Activated CD4-positive, alpha-beta T cell treated with anti-CD3 and anti-CD28 coated beads, Interleukin-2, amount 50 U/mL, for 48 hours (primary cell): ENCODE measurements at places on chromosomes 4 and X.

DNA sequence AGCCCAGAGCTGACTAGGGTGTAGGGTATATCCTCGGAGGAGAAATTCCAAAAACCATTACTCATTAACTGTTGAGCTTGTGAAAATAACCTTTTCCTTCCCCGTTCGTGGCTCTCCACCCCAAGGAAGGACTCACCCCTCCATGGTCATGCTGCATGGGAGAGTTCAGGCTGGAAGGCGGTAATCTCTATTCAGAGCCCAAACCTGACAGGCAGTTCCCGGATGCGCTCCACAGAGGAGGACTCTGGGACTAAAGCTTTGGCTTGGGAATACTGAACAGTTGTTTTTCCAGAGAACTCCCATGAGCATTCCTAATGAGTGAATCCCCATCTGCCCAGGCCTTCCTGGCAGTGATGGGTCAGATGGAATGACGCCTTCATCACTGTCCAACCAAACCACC lies 125.4 kb downstream of the BCOR start:
- no peak for DNase-seq

- DNase-seq, result no peak
Measured at GRCh38 chrX:96563646-96564045, 121.0 kb upstream of the DIAPH2 start.

GRCh38 chrX:111151764-111152163 lies 55.8 kb downstream of the PAK3 start:
- DNase-seq, result no peak

DNA sequence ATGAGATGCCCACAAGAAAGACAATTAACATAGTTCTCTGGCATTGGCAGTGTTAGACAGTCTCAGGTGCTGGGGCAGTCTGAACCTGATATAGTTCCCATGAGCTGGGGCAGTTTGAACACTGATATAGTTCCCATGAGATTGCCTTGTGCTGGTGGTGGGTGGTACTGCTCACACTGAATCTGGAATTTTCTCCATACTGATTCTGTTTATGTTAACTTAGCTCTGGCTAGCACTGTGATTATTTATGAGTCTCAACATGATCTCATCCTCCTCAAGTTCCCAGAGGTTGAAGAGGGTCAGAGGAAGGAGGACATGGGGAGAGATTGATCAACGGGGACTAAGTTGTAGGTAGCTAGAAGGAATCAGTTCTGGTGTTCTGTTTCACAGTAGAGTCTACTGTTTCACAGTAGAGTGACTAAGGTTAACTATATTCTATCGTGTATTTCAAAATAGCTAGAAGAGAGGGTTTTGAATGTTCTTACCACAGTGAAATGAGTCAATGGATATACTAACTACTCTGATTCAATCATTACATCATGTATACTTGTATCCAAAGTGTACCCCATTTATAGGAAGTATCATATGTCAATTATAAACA lies 379.9 kb downstream of the ADAM29 start:
- no peak for DNase-seq

DNA sequence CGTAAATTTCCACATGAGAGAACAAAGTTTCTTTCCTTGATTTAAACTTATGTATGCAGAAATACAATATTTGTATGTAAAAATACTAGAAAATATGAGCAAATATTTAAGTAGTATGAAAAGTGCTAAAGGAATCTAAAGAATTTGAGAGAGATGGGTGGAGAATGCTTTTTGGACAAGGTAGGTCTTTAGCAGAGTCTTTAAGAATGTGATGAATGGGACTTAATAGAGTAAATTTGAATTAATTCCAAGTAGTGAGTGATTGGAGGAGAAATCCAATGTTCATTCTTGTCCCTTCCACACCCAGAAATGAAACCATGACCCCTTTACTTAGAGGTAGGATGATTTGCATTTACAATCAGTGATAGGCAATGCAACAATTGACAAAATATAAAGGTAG lies 570.9 kb upstream of the ZFP42 start:
- DNase-seq, result no peak

GRCh38 chr4:52638717-52639116 lies 20.4 kb downstream of the USP46 start:
- DNase-seq, result no peak

DNA sequence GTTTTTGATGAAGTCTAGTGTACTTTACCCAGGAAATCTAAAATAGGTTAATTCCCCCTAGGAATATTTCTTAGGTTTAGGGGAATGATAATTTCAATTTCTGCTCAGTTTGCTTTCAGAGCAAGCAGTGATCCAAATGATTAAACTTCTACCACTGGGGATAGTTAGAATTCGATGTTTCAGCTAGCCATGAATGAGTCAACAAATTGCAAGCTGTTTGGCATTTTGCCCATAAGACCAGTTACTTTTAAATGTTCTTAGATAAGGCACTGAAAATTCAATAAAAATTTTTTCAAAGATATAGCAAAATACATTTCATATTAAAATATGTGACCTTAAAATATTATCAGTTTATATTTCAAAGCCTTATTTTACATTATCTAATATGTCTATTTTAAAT lies 993.6 kb downstream of the ARAP2 start:
- no peak for DNase-seq

DNA sequence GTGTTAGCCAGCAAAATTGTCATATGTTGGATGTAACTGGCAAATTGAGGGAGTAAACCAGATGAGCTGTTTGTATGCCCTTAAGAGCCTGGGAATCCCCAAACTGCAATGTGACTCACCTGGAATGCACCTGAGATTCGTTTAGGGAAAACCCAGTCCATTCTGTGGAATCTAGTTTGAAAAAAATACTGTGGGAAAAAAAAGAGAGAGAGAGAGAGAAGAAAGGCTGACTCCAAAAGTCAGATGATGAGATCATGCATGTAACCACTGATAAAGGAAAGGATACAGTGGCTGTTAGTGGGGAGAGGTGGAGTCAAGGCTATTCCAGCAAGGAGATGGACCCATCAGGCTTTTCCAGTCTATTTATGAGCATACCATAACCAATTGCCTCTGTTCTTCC lies 48.5 kb downstream of the SLC9A7 start:
- no peak for DNase-seq

- DNase-seq, result no peak
Measured at GRCh38 chrX:17594693-17595092, 142.6 kb upstream of the SCML1 start.

DNA sequence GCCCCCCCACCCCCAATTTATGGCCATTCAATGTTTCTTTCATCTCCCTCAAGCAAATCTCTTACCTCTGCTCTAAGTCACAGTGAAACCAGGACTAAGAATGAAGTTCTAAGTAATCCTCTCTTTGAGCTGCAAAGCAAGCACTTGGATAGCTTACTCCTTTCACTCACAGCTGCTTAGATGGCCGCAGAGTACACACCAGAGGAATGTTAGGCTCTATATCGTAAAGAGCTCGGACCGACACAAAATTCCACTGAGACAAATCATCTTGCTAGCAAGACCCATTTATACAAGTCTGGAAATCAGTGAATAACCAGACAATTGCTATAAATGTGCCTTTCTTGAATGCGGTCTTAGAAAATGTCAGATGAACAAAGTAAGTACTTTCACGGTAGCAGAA lies 135.0 kb downstream of the IDS start:
- DNase-seq, result no peak

GRCh38 chr4:94722748-94723147 lies 35.0 kb upstream of the BMPR1B start:
- no peak for DNase-seq

DNA sequence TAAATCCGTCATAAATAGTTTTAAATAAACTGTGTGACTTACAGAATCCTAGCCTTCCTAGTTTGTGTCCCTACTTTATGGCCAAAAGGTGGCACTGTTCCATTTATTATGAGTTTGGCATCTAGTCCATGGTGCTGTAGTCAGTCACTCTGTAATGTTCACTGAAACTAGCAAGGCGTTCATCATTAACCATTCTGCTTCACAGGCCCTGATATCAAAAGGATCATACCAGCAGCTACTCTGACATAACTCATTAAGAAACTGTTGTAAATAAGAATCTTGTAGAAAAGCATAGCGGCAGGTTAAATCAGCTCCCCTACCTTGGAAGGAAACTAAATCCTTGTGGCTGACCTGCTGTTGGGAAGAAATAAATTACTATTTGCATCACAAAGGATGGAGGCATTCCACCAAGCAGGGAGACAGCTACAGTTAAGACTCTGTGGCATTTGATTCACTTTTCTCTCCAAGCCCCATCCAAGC lies 919.6 kb upstream of the DIAPH2 start:
- no peak for DNase-seq

DNA sequence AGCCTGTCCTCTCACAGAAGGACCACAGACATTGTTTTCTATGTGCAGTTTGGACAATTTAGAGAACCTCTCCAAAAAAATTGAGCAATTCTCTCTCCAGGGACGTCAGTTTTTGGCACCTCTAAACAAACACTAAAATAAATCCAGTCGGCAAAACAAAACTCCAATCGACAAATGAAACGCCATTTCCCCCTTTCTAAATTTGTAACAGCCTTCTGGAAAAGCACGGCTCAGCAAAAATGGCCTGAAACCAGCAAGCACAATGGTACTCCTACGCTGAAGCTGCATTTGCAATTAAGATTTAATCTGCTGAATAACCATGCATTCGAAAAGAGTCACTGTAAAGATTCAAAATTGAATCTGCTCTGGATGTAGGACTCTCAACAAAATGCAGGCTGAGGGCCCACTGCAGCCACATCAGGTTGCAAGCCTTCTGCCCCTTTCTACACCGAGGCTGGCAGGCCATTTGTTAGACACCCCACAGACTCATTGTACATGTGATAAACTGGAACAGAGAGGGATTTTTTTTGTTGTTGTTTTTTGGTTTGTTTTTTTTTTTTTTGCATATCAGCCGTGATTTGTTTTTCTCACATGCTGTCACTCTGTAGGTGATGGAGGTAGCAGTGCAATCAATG lies 79.9 kb upstream of the MAP3K15 start:
- DNase-seq, result no peak

- DNase-seq, result no peak
Measured at GRCh38 chr4:136328131-136328530, 1204.2 kb downstream of the PCDH18 start.

- no peak for DNase-seq
Measured at GRCh38 chr4:11483046-11483445, 54.4 kb upstream of the HS3ST1 start.

GRCh38 chr4:144614850-144615585 lies 30.9 kb upstream of the HHIP start:
- DNase-seq, result no peak

DNA sequence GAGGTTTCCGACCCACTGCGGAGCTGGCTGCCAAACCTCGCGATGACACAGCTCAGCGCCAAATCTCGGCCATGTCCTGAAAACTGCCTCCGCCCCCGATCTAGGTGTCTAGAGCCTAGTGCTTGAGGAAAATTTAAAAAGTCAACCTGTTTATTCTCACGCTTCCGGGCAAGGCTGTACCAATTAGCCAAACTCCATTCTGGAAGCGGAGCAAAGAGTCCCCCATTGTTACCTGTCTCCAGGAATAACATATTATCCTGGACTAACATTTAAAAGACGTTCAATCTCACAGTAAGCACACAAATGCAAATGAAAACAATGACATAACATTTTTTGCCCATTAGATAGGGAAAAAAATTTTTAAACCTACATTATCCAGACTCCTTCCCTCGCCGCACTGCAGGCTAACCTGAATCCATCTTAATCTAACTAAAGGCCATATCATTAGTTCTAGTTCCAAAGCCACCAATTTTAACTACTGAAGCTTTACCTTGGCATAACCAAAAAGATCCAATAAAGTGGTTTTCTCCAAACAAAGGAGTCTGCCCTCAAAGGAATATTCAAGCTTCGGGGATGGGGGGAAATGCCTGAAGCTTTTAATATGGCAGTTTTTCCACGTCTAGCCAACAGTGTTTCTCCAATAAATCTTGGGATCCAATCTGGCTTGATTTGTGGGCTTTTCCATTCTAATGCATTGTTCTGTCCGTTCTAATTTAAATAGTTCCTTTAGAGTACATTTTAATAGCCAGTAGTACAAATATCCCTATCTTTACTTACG lies 1.9 kb downstream of the HUWE1 start:
- no peak for DNase-seq

- DNase-seq, result no peak
Measured at GRCh38 chrX:47898024-47898423, 61.3 kb downstream of the ZNF81 start.

GRCh38 chrX:17072721-17073230 lies 126.3 kb downstream of the REPS2 start:
- DNase-seq, result no peak

DNA sequence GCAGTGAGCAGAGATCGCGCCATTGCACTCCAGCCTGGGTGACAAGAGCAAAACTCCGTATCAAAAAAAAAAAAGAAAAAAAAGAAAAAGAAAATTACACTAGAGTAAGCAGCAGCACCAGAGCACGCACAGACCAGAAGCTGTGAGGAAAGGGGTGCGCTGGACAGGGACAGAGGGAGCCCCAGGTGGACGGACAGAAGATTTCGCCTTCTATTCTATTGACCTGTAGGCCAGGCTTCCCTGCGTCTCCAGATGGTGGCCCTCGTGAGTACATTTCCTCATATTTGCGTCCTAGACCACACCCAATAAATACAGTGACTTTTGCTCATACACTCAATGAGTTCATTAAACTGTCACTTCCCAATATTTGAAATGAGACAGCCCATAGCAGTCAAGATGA lies 19.1 kb downstream of the MTNR1A start:
- no peak for DNase-seq

DNA sequence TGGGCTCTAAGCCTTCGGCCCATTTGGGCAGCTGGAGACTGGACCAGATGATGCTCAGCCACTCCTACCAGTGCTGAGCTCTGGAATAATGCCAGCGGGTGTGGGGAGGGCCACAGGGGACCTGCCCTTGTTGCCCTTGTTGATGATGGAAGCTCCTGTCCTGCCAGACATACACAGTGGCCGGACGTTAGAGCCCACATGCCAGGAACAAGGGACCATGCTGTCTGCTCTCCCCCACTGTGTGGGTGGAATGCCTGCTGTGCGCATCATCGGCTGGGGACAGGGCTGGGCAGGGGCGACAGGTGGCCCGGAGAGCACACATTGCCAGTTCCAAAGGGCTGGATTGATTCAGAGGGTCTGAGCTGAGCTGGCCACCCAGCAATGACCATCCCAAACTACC lies 2.0 kb downstream of the ABLIM2 start:
- DNase-seq, result no peak

DNA sequence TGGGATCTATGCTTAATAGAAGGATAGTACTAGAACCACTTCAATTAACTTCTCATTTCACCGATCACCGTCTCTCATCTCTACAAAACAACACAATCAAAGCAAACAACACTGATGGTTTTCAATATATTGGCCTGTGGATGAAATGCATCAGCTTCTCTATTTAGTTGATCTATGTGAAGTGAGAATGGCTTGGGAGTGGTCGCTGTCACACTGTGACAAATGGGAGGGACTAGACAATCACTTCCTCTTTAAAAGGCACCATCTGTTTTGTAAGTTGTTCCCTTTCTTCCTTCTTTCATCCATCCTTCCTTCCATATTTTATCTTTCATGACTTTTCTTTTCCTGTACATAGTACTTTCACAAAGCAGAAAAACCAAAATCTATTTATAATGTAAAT lies 23.9 kb upstream of the NWD2 start:
- DNase-seq, result no peak

DNA sequence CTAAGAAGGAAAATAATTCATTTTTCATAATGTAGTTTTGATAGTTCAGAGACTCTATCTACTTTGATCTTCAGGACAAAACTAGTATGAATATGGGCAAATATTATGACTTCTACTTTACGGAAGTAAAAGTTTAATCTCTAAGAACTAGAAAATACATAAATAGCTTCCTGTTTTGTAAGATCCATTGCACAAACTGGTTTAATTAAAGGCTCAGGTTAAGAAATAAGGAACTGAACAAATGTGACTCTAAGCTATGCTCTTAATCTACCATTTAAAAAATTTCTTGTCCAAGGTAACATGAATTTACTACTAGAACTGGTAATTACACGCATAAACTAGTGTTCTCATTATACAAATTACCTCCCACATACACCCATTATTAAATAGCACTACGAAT lies 360.6 kb downstream of the INPP4B start:
- no peak for DNase-seq
